NCI-H510A treated with DMSO at 0.1 percent for 48 hours (cell line): ENCODE measurements at places on chromosomes 12 and 14.

GRCh38 chr14:68758301-68758700 lies 34.6 kb downstream of the ZFP36L1 start:
- no peak for DNase-seq

- no peak for DNase-seq
Observed at GRCh38 chr14:38627163-38627562, 371.3 kb upstream of the CLEC14A start.

GRCh38 chr12:116773276-116773731 lies 35.2 kb downstream of the RNFT2 start:
- DNase-seq = no peak

GRCh38 chr12:94405413-94406116 lies 54.1 kb downstream of the CEP83 start:
- no peak for DNase-seq

DNA sequence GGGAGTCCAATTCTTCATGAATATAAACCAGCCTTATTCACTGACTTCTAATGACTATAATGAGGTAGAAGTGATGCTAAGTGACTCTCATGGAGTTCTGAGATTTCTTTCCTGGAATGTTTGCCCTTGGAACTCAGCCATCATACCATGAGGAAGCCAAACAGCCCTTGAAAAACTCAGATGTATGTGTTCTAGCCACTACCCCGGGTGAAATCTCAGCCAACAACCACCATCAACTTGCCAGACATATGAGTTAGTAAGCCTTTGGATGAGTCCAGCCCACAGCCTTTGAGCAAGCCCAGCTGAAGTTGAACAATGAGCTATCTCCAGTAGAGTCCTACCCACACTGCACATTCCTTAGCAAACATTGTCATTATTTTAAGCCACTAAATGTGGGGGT lies 149.5 kb downstream of the SLC6A15 start:
- no peak for DNase-seq

GRCh38 chr14:104781271-104782077 lies 14.1 kb downstream of the AKT1 start:
- DNase-seq = no peak

GRCh38 chr14:102249041-102249440 lies 55.9 kb downstream of the MOK start:
- no peak for DNase-seq

GRCh38 chr12:109053382-109054123 lies 1.2 kb downstream of the USP30 start:
- no peak for DNase-seq

DNA sequence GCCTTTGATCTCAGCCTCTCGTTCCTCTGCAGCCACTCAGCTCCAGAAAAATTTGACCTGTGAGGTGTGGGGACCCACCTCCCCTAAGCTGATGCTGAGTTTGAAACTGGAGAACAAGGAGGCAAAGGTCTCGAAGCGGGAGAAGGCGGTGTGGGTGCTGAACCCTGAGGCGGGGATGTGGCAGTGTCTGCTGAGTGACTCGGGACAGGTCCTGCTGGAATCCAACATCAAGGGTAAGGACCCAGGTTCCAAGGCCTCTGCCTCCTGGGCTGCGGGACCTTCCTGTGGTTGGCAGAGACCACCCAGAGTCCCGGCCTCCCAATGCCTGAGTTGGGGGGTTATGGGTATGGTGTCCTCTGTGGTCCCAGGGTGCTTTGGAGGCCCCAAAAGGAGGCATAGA lies 4.5 kb upstream of the GPR162 start:
- DNase-seq = no peak

- no peak for DNase-seq
Observed at GRCh38 chr14:24634158-24634557, at the start of gene GZMB. Gene GZMB, minus strand, starts transcription at chr14:24634190. Its CDS starts 30 bp downstream, at chr14:24634160.

DNA sequence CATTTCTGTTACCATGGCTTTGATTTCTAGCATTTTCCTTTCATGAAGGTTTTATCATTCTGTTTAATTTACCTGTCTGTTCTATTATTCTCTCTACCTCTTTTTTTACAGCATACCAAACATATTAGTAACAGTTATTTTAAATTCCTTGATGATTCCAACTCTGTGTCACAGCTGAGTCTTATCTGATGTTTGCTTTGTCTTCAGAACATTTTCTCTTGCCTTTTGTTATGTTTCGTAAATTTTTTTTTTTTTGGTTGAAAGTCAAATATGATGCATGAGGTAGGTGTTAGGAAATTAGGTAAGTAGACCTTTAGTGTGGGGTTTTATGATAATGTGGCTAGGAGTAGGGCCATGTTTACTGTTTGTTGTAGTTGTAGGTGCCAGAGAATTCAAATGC lies 496.4 kb downstream of the FOXG1 start:
- no peak for DNase-seq

DNA sequence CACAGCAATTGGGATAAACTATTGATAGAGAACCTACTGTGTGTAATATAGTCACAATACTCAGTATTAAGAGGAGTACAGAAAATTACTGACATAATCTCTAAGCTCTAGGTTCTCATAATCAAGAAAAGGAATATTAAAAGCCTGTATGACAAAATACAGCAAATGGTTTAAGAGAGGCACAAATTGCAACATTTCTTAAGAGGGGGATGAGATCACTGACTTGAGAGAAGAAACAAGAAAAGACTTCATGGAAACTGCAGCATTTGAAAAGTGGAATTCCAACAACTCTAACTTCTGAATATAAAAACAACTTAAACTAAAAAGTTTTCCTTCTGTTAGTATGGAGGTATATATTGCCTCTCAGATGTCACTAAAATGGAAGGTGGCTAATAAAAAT lies 89.7 kb downstream of the NUMB start:
- DNase-seq = no peak
